Effector memory CD4-positive, alpha-beta T cell (primary cell): ENCODE measurements at places on chromosomes 4 and X.
A peak's percentile ranks its signal among the peaks of the same experiment; 100 is the strongest.

DNA sequence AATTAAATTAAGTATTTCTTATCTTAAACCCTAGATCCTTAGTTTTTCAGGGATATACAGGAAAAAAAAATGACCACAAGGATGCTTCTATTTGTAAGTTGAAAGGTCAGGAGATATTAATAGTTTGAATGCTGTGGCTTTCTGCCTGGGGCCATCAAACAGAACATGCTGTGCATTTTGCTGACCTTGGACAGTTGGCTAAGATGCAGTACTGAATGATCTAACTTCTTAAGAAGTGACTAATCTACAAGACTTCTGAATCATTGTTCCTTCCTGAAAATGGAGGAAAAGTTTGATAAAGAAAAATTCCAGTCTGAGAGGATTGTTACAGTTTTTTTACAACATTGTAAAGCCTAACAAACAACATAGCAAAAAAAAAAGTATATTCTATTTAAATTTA lies 237.8 kb upstream of the JADE1 start:
- DNase-seq, result no peak

GRCh38 chr4:86449746-86450588 lies 90.1 kb upstream of the MAPK10 start:
- DNase-seq, result no peak

DNA sequence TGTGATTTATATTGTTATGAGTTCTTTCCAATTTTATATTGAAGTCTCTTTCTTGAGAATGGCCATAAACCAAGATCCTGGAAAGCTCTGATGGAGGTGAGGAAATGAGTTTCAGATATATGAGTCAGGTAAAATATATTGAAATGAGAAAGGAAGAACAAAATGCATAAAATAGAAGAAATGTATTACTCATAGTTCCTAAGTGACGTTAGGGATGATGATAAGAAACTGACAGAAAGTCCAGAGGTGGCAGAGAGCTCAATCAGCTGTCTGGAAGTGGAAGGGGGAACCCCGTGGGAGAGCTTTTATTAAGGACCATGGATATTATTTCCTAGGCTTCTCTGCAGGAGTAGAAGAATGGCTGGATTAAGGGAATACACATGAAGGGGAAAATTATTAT lies 24.6 kb downstream of the UGT2B7 start:
- no peak for DNase-seq

DNA sequence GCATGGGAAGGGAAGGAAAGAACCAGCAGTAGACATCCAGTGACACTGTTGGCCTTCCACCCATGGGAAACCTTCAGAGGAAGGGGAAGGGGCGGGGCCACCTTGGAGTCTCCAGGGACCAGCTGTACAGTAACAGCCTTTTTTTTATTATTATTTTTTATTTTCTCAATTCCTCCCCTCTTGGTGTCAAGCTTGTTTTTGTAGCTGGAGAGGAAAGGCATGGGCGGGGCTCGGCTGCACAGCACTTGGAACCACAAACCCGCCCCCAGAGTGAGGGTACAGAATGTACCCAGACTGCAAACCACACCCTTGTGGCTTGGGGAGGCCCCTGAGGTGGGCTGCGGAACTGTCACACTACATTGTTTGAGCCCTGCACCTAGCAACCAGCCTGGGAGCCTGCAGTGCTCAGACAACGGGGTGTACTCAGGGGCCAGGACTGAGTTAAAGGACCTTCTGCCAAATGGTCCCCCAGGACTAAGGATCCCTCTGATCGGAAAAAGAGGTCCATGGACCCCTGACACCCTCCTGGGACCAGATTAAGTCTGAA lies 45.7 kb downstream of the PRPS1 start:
- DNase-seq, result peak; percentile 93

DNA sequence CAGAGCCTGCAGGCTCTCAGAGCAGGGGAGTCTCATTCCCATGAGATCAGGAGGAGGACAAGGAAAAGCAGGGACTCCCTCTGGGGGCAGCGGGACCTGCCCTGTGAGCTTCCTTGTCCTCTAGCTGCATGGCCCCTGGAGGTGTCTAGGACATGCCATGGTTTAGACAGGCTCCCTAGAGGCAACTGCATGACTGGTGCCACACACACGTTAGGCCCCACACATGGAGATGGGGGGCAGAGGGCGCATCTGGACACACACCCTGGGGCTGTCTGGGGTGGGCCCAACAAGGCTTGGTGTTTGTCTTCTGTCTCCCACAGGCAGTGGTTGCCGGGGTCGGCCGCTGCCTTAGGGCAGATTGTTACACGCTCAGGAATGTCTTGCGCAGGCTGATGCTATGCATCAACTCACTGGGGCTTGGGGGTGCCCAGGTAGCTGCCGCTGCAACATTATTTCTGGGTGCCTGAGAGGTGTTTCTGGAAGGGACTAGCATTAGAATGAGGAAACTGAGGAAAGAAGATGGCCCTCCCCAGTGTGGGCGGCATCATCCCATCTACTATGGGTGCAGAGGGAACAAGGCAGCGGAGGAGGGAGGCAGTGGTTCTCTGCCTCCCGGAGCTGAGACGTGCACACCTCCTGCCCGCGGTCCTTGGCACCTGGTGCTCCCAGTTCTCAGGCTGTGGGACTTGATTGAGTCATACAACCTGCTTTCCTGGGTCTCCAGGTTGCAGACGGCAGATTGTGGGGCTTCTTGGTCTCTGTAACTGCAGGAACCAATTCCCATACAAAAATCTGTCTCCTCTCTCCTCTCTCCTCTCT lies 32.1 kb upstream of the GPR78 start:
- DNase-seq, result no peak

DNA sequence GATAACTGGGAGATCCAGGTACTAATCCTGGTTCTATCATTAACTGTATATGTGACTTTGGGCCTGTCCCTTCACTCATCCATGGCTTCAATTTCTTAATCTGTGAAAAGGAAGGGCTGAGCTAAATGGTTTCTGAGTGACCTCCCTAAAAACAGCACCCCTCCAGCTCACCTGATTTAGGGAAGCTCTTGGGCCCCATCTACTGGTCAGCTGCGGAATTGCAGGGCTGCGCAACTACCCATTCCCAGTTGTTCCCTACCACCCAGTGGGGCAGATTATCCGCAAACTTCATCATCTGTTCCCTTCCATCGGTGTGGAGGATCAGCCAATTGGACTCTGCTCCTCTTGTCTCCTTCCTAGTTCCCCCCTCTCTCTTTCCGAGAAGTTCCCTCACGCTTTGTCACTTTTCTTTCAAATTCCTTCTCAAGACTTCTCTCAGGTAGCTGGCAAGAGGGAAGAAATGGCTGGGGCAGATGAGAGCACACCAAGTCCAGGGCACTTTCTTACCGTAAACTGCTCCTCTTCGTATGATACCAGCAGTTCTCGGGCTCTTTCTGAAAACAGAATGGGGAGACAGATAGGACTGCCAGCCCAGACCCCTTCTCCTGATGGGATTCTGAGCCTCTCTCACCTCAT lies 5.8 kb downstream of the LAS1L start:
- DNase-seq, result peak; percentile 11

DNA sequence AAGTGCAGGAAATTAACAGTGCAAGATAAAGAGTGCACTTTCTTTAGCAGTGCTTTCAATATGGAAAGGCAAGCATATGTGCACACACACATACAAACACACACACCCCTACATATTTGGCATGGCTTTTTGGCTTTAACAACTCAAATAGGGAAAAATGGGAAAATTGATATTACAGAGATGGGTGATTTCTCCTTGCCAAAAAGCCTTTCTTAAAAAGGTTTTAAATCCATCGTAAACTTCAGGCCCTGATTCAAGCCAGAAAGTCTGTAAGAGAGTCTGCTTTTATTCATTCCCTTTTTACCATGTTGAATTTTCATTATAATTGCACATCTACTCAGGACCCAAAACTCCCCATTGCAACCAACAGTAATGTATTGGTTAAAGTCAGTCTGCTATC lies 612.0 kb upstream of the ACTRT1 start:
- no peak for DNase-seq

DNA sequence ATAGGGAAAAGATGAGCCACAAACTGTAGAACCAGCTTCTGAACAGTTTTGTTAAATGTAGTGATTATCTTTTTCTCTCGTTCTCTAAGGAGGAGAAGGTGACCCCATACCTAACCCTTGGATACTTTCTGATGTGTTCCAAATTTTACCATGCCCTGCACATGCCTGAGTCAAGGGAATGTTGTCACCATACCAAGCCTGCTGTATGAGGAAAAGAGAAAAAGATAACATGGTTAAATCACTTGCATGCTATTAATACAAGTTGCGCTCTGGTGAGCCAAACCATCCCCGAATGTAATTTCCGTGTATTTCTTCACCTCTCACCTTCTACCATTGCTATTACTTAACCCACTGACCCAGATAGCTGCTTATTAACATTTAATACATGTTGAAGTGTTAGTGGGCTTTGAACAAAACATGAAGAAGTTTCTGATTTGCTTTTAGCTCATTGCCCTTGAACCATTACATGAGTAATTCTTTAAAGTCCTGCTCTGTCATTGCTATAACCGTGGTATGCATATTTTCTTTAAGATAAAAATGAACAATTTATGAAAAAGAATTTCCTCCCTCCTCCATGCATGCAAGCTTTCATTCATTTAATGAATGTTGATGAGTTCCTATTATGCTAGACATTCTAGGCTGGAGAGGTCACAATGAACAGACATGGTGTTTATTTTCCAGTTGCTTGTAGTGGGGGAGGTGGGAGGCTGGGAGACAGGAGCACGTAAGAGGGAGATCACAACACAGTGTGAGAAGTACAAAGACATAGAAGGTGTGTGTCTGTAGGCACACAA lies 13.6 kb upstream of the KIT start:
- DNase-seq, result no peak
